ENCODE measurements at places on chromosomes 1 and 21. TPM values are rescaled to one million over a fixed set of nuclear protein-coding genes. Genes with fewer than 3 reads are reported as not detected.

DNA sequence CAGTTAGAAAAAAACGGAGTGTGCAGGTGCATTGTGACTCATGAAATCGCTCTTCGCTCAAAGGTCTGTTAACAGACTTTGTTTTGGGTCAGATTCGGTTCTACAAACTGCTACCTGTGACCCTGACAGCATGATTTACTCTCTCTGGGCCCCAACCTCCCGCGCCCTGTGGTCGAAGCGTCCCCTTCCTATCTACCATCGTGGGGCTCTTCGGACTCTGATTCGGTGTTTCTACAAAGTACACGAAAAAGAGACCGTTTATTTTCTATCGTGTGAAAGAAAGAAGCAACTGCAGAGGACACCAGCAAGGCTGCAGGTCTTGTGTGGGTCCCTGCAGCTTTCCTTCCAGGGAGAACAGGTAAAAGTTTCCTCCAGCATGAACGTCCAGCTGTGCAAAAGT, 29.4 kb upstream of the SLC19A1 start:
- DNase-seq, result no peak

DNA sequence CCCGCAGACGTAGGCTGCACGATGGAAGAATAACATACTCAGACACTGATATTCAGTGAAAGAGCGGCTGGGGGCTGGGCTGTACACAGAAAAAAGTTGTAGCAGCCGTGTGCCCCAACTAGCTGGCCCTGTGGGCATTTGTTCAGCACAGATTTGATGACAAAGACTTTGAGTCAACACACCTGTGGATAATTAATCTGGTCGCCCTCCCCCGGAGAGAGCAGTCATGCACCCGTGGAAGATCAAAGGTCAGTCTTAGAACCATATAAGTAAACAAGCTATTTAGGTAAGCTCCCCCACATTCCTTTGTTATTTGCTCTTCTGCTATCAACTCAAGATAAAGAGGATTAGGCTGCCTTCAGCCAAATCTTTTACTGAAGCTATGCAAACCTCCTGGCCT, 148.4 kb upstream of the HMCN1 start:
- DNase-seq, result peak; percentile 68

DNA sequence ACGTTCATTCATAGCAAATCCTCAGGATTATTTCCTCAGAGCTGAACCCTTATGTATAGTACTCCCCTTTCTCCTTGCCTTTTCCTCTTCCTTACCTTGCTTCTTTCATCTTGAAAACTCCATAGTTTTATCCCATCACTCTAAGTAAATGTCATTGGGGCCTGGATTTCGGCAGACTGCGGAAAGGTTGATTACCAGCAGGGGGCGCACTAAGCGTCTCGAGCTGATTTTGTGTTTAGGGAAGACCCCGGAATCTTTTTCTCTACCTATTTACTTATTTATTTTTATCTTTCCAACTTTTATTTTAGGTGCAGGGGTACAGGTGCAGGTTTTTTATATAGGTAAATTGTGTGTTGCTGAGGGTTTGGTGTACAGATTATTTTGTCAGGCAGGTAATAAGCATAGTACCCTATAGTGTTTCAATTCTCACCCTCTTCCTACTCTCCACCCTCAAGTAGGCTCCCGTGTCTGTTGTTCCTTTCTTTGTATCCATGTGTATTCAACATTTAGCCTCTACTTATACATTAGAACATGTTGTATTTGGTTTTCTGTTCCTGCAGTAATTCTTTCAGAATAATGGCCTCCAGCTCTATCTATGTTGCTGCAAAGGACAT, 11.4 kb upstream of the MTARC1 start:
- DNase-seq, result peak; percentile 70

DNA sequence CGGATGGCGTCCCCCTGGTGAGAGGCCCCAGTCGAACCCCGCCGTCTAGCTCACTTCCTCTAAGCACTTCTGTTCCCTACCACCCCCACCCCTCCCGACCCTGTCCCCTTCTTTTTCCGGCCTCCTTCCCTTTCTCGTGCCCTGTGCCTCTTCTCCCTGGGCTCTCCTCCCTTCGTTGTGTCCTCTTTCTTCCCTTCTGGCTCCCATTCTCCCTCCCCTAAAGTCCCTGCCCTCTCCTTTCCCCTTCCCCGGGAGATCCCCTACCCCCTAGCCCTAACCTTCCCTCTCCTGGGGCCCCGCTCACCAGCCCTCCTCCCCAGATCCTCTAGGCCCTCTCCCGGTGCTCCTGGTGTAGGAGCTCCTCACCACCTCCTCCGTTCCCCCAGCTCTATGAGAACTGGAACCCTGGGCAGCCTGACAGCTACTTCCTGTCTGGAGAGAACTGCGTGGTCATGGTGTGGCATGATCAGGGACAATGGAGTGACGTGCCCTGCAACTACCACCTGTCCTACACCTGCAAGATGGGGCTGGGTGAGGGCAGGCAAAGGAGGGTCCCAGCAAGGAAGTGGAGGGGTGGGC, 15.9 kb downstream of the BCAN start:
- no peak for DNase-seq

C8B gene
- total RNA-seq, result not detected

RPL22 gene
- 259 TPM for total RNA-seq

DNA sequence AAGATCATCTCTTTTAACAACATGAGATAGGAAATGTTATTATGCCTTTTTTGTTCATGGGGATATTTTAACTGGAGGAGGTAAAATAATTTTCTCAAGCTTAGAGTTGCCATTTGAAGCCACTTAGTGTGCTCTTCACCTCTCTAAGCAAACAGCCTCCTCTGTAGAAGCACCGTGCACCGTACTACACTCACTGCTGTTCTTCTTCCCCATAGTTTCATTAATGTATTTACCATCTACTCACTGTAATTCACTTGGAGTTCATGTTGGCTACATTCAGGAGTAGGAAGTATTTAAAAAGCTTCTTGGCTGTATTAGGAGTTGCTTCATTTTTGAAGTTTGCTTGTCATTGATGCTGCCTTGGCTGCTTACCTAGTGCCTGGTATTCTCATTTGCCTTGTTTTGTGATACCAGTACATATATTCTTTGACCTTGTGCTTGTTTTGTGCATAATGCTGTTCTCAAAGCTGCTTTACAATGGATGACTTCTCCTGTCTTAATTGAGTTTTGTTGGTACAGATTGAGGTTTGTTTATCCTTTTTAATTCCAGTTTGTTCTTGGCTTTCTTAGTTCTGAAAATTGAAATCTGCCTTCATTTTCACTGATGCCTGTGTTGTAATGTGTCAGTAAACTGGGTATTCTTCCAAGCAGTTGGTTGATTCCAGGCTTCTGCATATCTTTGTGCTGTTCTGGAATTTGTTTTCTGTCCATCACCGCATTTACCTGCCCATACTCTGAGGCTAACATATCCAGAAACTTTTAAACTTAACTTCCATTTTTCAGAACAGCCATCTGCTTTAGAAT, 240.4 kb downstream of the HMCN1 start:
- DNase-seq, result no peak

DNA sequence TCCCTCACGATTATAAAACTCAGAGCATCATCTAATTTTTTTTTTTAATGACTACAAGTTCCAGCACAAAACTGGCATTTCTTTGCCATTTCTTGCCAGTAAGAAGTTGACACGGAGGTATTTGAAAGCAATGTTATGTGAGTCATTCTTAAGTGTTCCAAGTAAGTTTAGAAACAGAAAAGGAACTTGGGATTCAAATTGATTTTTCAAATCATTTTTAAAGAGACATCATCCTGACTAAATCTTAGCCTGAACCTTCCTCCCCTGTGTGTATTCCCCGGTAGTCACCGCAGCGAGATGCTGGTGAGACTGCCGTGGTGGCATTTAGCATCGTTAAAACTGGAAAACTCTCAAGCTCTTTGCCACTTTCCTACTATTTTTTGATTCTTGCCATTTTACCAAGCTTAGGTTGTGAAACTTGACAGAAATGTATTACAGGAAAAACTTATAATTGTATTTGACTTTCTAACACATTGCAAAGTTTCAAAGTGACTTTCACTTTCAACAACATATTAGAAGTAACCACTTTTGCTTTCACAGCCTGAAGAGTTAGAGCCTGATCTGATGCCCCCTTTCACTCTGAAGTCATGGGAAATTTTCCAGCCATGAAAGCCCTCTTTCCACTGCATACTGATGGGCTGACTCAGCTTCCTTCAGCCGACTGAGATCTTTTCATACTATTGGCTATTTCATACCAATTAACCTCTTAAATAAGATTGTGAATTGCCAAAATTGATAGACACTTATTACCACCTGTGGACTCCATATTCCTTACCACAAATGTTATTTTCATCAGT, 61.4 kb downstream of the OLFML2B start:
- DNase-seq, result peak; percentile 8

GRCh38 chr1:109240158-109241152, 8.9 kb upstream of the CELSR2 start:
- peak; percentile 20 for DNase-seq

CFAP141 gene
- not detected for total RNA-seq

LORICRIN gene
- total RNA-seq, result not detected

CR1 gene
- not detected for total RNA-seq

BGLAP gene
- 2.0 TPM for total RNA-seq

PGLYRP3 gene
- total RNA-seq, result not detected

DNA sequence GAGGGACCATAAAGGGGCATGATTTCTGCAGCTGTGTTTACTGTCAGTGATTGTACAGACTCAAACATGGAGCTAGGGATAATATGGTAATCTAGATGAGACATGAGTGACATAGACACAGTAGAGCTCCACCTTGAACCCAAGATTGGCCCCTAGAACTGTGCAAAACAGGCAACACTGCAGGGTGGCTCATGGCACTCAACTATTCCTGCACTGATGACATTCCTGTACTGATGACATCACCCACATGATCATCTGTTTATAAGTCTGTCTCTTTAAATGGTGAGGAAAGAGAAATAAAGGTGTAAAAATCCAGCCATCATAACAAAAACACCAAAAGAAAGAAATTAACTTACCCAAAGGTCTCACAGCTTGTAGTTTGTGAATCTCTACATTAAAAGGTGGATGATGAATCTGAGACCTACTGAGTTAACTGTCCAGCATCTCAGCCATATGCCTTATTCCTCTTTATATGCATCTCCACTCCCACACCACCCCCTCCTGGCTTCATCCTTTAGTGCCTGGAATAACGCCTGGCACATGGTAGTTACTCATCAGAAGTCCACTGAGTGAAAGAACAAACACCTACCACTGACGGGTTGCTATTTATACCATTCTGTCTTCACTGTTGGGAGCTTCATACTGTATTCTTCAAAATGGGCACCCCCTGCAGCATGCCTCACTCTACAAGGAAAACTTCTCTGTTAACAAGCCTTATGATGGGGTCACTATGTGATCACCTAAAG, at the start of gene LRRC53:
Gene LRRC53, minus strand, starts transcription at position 442 of the 746 bp plus-strand sequence. CDS start 29,262 bp downstream, outside the sequence.
- DNase-seq, result no peak

DNA sequence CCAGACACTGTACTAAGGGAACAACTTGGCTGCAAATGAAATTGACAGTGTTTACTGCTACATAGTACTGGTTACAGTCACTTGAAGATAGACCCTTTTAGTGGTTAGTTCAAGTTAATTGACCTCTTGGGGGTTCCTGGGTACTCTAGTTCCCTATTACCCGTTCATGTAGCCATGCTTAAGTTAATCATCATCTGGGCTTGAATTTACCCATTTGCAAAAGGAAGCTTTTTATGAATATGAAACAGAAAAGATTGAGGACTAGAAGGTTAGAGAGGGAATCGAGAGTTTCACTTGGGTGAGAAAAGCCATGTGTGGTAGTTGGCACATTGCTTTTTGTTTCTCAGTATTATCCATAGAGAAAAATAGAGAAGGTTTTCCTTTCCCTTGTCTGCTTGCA, 2.7 kb downstream of the MIA3 start:
- DNase-seq, result no peak

DNAI4 gene
- total RNA-seq, result 6.0 TPM

- DNase-seq, result peak; percentile 47
Observed at GRCh38 chr1:235908742-235909520, 42.2 kb upstream of the LYST start.

GRCh38 chr1:172833954-172834353, 175.1 kb downstream of the FASLG start:
- DNase-seq, result no peak

- DNase-seq, result no peak
Observed at GRCh38 chr1:212110617-212111016, 75.1 kb downstream of the DTL start.

SMIM11 gene
- 1.5 TPM for total RNA-seq

- no peak for DNase-seq
Observed at GRCh38 chr1:227796359-227796915, 19.0 kb upstream of the PRSS38 start.

- no peak for DNase-seq
Observed at GRCh38 chr1:41764656-41765055, 154.1 kb downstream of the HIVEP3 start.

All from Calu3 (cell line).